Colonic mucosa (tissue), 4 donors: ENCODE measurements at places on chromosomes 16 and 17. TPM values are rescaled to one million over a fixed set of nuclear protein-coding genes. Genes with fewer than 3 reads are reported as not detected.
A peak's percentile ranks its signal among the peaks of the same experiment; 100 is the strongest.

DNA sequence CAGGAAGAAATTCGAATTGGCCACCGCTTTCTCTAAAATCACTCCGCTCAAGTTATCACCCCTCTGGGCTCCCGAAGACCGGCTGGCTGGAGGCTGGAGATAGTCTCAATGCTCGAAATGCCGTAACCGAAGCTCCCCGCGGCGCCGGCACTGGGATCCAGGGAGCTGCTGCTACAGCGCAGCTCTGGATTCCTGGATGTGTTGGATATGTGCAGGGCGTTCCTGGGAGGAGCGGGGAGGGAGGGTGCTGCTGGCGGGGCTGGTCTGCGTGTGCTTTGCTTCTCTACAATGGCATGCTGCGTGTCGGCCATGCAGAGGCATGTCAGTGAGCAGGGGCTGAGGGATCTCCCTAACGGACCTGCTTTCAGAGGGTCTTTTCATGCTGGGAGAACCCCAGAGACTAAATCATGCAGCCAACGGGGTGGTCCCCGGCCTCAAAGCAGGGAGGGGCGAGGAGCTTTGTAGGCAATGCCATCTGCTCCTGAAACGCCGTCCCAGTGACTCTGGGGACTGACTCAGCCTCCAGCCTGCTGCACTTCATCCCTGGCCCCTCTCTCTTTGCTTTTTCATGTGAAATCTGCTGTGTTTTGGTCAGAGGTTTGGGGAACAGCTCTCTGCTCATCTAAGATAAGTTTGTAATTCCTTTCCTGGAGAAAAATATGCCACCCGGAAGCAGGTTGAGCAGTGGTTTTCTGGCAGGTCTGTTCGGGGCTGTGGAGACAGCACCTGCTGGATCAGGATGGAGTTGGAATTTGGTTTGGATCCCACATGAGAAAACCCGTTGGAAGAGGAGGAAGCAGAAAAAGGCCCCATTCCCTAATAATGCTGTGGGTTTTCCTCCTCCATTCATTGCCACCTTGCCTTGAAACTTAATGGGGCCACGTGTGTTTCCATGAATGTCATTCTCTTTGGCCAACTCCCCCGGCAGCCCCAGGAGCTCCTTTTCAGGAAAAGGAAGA lies 311.4 kb downstream of the SEC14L1 start:
- DNase-seq: peak; percentile 83

DNA sequence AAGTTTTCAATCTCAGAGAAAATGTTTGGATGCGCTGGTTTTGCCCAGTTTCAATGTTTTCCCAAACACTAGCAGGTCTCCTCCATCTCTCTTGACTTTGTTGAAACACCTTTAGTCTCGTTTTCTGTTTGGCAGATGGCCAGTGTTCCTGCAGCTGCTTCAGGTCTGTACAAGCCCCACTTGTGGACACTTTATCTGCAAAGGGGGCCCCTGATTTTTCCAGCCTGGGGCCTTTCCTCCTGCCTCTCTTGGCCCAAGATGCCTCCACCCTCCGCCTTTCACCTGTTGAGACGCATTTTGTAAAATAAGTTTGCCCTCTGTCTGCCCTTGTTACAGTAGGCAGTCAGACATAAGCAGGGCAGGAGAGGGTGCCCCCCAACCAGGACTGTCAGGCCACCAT lies 21.8 kb upstream of the PRM1 start:
- DNase-seq: no peak

DNA sequence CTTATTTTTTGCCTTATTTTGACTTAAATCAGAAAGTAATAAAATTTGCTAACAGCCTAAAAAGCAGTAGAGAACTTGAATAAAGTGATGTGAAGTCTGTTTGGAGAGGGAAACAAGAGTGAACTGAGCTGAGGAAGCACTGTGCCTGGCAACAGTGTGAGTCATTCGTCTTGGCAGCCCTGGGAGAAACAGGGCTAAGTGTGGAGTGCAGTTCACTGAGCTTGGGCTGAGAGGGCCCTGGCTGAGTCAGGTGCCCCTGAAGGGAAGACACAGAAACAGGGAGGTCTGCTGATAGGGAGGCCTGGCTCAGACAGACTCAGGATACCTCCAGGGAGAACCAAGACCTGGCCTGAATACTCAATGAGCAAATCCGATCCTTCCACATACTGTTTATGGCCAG lies 132.1 kb downstream of the HS3ST4 start:
- no peak for DNase-seq

DNA sequence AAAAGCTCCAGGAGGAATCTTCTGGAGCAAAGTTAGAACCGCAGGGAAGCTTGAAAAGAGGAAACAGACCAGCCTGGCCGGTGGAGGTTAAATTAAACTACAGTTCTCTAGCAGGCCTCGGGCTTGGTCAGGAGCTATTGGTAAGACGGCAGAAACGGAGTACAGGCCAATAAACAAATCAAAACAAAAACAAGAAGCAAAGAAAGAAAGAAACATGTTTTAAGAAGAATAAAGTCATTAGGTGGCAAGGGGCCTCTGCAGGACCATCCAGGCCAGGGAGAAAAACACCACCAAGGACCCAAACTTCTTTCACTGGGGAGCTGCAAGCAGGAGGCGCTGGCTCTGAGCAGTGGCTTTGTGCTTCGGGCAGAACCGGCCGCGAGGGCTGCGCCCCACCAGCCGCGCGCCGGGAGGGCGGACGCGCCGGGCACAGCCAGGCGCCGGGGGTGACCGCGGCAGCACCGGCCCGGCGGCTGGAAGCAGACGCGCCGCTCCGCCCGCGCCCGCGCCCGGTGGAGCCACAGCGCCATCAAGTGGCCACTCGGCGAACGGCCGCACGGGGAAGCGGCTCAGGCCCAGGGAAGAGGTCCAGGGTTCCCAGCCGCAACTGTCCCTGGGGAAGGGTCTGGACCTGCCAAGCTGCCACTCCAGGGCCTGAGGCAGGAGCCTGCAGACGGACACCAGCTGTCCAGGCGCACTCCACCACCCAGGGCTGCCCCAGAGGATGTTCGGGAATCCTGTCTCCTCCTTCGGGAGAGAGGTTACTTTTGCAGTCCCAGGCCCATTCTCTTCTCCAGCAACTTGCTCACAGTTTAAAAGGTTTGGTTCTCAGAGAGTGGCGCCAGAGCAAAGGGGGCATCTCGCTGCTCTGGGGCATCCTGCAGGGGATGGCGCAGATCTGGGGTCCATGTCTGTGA lies 419.4 kb downstream of the SOX9 start:
- DNase-seq: peak; percentile 81

GRCh38 chr16:3492356-3492755 lies 2.9 kb downstream of the C16orf90 start:
- DNase-seq: no peak

The ZG16 gene
- total RNA-seq: 758 TPM

The CSH1 gene
- total RNA-seq: not detected
